Bladder microvascular endothelial cell (primary cell): ENCODE measurements at places on chromosomes 3 and 15. TPM values are rescaled to one million over a fixed set of nuclear protein-coding genes. Genes with fewer than 3 reads are reported as not detected.

The NCEH1 gene
- total RNA-seq: 4.5 and 6.6 TPM in 2 replicates

The PLA2G4E gene
- not detected in 2 replicates for total RNA-seq

The CD47 gene
- 23.5 and 101 TPM in 2 replicates for total RNA-seq

The C2CD4A gene
- total RNA-seq: under 0.01 and 1.3 TPM in 2 replicates

The PLA2G4D gene
- not detected in 2 replicates for total RNA-seq

The OIP5 gene
- 4.4 and 5.3 TPM in 2 replicates for total RNA-seq

The ADAMTS7 gene
- total RNA-seq: 11.2 and 21.2 TPM in 2 replicates

The TPRG1 gene
- not detected in 2 replicates for total RNA-seq

The LMOD3 gene
- total RNA-seq: 0.06 TPM in 1 of 2 replicates, not detected in the other
